ENCODE measurements at places on chromosomes 2 and 18.

GRCh38 chr2:54675738-54676137 is 47.7 kb upstream of the EML6 start:
- no peak for DNase-seq

GRCh38 chr2:196939371-196939770 is 12.9 kb upstream of the PGAP1 start:
- DNase-seq, result no peak

DNA sequence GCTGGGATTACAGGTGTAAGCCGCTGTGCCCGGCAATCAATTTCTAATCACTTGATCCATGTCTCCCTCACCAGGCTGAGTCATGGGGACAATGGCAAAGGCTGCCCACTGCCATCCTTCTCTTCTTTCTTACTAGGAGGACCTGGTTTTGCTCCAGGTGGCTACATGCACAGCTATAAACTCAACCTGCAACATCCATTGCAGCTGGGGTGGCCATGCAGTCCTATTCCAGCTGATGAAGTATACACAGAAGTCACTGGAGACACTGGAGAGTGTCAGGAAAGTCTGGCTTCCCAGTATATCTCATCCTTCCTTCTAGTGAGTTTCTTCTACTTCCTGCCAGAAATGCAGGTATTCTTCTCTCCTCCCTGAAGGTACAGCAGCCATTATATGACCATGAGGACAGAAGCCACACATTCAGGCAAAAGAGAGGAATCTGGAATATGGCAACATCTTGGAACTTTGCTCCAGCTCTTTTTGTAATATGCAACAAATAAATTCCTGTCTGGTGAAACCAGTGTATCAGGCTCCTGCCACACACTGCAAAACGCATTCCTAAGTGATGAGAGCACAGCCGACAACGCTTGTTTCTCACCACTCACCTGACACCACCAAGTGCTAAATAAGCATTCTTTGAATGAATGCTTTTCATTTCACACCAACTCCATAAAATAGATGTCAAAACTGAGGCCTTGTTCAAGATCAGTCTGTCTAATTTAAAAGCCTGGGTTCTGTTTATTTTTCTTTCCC is 32.3 kb downstream of the SCTR start:
- DNase-seq, result no peak

DNA sequence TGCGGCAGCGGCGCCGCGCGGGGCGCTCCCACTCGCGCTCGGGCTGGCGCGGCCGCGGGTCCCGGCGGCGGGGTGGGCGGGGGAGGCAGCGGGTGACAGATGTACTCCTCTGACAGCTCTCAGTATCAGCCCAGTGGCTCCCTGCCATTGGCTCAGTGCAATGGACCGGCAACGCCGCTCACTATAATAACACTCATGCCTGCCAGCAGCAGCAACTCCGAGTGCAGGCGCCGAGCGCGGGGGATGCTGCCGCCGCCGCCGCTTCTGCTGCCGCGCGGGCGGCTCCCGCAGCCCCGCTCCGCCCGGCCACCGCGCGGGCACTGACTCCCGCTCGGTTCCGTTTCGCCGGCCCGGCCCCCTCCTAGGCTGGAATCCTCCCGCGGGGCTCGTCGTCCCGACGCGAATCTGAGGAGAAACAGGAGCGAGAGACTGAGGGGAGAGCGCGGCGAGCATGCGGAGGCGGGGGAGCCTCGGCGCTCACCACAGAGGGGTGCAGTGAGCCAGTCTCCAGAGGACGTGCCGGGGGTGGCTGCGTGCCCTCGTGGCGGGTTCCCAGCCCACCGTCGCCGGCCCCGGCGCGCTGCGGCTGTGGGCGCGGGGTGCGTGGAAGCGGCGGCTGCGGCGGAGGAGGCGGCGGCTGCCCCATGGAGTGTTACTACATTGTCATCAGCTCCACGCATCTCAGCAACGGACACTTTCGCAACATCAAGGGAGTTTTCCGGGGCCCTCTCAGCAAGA is at the start of gene ZNF804A:
Gene ZNF804A, plus strand, starts transcription at position 214 of the 738 bp plus-strand sequence. Its CDS starts 431 bp downstream, at position 645.
- no peak for DNase-seq

DNA sequence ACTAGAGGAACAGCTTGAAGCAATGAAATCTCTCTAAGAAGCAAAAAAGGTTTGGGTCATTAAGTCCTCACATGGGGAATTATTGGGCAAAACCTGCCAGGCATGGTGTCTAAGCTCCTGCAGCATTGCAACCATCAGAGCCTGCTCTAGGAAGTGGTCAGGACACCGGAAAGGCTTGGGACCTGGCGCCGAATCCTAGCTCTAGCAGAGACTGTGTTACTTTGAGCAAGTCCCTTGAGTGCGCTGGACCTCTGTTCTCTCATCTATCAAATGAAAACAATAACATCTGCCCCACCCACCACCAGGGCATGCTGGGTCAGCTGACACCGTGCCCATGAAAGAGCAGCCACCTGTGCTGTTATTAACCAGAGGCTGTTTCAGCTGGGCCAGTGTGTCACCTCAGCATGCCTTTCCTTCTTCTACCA is 6.3 kb downstream of the TMEM127 start:
- DNase-seq, result no peak

DNA sequence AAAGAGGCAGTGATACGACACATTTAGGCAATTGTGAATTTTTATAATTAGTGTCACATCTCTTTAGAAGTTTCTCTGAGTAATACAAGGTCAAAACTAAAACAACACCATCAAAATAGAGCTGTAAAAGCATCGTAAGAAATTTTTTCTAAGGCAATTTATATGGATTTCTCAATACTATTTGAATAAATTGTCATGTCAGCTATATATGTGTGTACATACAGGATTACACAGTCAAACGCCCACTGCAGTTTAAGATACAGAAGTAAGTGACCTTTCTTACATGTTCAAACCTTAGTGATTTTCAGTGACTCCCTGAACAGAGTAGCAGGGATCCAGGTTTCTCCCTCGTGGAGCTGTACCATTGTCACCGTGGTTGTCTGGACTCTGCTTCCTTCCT is 129.1 kb upstream of the CBLN2 start:
- no peak for DNase-seq

GRCh38 chr2:238286551-238286950 is 1.9 kb downstream of the PER2 start:
- no peak for DNase-seq

DNA sequence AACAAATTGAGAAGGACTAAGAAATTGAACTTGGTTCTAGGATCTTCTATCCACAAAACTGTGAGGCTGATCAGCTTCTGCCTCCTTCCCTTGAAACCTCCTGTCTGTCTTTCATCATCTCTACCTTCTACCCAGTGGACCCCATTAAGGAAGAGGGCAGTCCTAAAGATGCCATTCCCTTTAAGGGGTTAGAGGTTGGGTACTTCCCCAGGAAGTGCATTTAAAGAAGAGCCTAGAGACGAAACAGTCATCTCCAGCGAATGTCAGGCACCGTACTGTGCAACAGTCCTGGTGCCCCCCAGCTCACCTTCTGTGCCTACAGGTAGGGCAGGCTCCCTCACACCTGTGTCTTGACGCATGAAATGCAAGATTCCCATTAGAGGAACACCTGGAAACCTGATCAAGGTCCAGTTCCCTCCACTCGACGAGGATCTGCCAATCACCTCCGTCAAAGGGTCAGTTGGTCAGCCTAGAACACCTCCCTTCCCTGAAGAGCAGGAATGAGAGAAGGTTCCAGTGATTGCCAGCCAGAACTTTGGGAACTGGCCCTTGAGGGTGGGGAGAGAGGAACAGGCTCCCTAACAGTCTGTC is 20.9 kb downstream of the LOXHD1 start:
- no peak for DNase-seq

- DNase-seq, result no peak
These were observed 141.9 kb downstream of the MGAT5 start for GRCh38 chr2:134395779-134396178.

DNA sequence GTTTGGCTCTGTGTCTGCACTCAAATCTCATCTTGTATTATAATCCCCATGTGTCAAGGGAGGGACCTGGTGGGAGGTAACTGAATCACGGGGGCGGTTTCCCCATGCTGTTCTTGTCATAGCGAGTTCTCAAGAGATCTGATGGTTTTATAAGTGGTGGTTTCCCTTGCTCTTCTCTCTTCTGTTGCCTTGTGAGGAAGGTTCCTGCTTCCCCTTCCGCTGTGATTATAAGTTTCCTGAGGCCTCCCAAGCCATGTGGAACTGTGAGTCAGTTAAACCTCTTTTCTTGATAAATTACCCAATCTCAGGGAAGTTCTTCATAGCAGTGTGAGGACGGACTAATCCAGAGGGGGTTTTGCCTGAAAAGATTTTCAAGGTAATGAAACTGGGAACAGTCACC is 245.4 kb downstream of the GALR1 start:
- no peak for DNase-seq

DNA sequence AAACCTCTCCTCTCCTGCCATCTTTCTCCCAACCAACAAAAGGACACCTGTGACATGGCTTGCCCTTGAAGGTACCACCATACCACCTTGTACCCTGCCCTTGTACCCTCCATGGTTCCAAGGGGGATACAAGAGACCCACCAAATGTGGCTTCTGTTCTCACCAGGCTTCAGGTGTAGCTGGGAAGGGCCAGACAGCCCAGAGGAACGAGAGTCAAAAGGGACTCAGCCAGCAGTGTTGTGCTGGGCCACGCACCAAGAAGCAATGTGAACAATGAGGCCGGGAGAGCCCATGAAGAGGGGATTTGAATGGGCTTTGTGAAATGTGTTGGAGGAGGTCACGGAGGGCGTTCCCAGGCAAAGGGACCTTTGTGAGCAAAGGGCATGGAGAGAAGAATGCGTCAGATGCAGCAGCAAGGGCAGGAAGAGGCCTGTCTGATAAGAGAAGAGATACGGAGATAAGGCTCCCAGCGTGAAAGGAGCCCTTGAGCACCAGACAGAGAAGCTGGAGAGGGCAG is 48.6 kb downstream of the PLB1 start:
- peak; percentile 16 for DNase-seq

DNA sequence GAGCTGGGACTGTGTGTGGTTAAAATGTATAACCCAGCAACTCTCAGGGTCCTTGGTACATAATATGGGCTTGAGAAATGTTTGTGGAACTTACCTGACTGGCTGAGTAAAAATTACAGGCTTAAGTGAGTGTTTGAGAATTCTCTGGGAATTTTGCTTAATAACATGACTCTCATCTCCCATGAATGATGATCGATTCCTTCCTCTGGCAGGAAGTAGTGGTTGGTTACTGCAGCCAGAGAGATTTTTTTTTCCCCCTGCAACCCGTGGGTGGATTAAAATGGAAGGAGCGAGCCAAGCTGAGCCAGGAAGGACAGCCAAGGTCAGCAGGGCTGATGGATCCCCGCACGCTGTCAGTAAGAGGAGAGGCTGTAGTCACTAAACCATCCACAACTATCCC is 40.6 kb upstream of the RFX8 start:
- no peak for DNase-seq
